ENCODE measurements at places on chromosomes 6 and 20.

DNA sequence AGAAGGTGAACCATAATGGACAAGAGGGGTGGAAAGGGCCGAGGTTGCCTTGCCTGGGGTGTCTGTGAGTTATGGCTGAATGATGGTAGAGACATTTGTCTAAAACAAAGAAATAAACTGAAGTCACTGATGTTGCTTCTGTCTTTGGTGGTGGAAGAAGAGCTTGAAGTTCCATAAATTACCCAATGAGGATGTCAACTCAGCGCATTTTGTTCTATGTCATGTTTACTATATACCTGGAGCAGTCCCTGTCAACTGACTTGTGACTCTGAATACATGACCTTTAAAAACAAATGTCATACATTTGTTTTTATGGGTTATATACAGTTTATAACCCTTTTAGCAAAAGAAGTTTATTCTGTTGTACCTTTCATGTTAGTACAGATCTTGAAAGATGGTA is 2.0 kb downstream of the EFHC1 start:
- no peak for DNase-seq

GRCh38 chr20:62588458-62589149 is 53.7 kb upstream of the SLCO4A1 start:
- peak; percentile 30 for DNase-seq

DNA sequence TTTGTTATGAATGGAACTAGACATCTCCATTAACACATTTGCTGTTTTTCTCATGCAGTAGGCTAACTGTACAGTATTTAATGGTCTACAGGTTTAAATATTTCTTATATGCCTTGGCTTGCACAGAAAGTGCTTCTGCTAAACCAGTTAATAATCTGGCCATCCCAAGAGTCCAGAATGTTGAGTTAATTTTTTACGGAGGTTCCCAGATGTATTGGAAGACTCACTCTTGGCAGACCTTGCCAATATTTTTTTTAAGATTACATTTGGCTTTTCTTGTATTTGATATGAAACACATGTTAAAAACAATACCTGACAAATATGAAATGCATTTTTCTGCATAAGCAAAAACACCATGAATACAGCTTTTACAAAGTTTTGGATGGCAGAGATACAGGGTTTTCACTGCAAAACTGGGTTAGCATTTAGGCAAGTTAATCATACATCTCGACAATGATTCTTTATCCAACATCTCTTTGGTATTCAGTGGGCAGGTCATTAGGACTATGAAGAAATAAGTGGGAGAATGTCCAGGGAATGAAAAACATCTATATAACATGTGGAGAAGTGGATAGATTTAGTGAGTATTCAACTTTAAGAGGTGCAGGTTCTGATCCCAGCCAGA is 94.0 kb downstream of the SGK1 start:
- no peak for DNase-seq

GRCh38 chr6:90285042-90285481 is 11.6 kb downstream of the BACH2 start:
- DNase-seq, result no peak

GRCh38 chr6:67630146-67630545 is 1004.9 kb upstream of the ADGRB3 start:
- no peak for DNase-seq
